ENCODE measurements at places on chromosomes 1 and 21.

- DNase-seq = no peak
Measured at GRCh38 chr1:75952016-75952415, 19.8 kb upstream of the ASB17 start.

GRCh38 chr1:84711121-84711520, 20.9 kb upstream of the SSX2IP start:
- DNase-seq = no peak

GRCh38 chr1:199448646-199449045, 578.9 kb upstream of the NR5A2 start:
- DNase-seq = no peak

DNA sequence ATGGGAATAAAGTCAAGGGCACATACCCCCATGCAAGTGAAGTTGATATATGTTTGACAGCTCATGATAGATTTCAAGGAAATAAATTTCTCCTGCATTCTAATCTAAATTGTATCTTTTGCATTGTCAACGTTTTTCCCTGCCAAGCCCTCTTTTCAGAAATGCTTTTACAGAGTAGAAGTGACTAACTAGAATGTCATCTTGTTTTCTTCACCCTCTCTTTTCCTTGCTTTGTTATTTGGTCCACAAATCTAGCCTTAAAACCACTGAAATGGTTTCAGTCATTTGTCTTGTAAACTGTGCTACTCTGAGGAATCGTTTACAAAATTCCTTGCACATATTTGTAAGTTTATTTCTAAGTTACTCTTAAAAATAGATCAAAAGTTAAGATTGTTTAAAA, 600.8 kb upstream of the CXADR start:
- no peak for DNase-seq

DNA sequence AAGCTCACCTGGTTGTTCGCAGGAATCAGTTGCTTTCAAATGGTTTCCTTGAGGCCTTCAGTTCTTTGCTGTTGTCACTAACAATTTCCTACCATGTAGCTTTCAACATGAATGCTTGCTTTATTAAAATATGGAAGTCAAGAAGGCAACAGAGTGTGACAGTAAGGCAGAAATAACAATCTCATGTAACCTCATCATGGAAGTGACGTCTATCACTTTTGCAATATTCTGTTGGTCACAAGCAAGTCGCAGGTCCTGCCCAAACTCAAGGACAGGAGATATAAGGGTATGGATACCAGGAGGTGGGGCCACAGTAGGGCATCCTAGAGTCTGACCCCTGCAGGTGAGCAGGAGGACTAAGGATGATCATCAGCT, 296.8 kb upstream of the ZP4 start:
- DNase-seq = no peak

DNA sequence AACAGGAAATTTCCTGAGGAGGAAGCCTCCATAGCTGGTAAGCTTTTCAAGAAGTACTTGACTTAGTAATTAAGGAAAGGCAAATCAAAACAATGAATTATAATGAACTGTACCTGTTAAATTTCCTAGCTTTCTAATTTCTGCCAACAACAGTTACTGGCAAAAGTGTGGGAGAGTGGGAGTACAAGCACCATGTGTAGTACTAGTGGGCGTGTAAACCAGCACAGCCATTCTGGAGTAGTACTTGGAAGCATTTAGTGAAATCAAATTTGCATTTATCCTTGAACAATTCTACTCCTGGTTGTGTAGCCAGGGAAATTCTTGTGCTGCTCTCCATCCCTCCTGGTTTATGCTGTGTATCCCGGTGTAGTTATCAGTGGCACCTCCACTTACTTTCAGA, 190.8 kb downstream of the PRDM2 start:
- DNase-seq = no peak

GRCh38 chr1:24418898-24419628, 3.5 kb downstream of the NIPAL3 start:
- no peak for DNase-seq

GRCh38 chr1:67674260-67675011, 10.6 kb upstream of the GADD45A start:
- peak; percentile 5 for DNase-seq

DNA sequence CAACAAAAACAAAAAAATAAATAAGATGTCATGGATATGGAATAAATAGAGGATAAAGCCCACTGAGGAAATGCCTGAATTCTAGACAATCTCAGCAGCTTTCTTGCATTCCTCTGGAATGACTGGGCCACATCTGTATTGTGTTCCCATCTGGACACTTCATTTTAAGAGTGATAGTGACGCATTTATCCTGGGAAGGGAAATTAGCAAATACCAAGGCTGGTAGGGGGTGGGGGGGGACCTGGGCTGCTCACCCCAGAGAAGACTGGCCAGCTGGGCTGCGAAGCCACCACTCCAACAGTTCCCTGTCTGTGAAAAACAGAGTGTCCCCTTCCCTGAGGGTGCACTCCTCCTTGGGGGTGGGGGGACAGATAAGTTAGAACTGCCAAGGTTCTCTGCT, 106.3 kb downstream of the HIVEP3 start:
- DNase-seq = no peak

Data from stimulated activated CD8-positive, alpha-beta memory T cell treated with anti-CD3 and anti-CD28 coated beads, Interleukin-7, amount 100 ng/mL, for 4 hours (primary cell).